Right renal cortex interstitium (tissue), 3 donors: ENCODE measurements at places on chromosomes 4 and X.

GRCh38 chr4:3523628-3524221 is 8.5 kb downstream of the LRPAP1 start:
- no peak for DNase-seq

DNA sequence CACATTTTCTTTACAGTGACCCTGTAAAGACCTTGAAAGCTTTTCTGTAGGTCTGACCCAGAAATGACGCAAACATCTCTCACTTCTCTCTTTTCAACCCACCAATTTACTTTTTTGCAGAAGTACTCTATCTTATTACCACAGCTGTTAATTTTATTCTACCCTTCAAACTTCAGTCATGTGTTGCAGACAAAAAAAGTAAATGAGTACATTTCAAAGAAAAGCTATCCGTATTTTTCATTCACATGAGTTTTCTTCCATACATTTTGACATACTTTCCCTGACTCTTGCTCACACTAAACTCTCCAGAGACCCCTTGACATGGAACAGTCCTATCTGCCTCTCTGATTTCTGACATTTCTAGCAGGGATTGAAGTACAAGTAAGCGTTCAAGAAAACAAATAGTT is 51.7 kb downstream of the SLC7A11 start:
- DNase-seq = no peak

GRCh38 chrX:46860557-46860956 is 23.7 kb downstream of the RP2 start:
- no peak for DNase-seq

GRCh38 chr4:128227991-128228571 is 59.5 kb downstream of the PGRMC2 start:
- DNase-seq = no peak

DNA sequence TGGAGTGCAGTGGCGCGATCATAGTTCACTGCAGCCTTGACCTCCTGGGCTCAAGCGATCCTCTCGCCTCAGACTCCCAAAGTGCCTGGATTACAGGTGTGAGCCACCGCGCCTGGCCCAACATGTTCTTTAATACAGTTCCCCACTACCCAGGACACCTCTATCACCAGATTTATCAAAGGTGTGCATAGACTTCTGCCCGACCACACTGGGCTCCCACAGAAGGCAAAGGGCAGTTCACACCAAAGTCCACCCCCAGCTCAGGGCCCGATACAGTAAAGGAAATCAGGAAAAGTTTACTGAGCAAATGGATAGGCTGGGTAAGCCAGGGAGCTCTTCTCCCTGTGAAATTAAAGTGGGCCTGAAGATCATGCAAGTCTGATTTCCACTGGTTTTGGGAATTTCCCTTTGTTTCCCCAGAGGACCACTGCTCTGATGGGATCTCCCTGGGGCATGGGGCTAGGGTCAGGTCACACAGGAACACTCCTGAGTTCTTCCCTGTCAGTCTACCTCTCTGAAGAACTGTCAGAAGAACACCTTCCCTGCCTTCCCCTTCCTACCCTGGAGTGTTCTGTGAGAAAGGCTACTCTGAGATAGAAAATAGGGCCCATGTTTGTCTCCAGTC is 17.7 kb upstream of the PIM2 start:
- no peak for DNase-seq

- no peak for DNase-seq
Measured at GRCh38 chr4:142406499-142406835, 439.6 kb downstream of the INPP4B start.

- DNase-seq = no peak
Measured at GRCh38 chrX:38069991-38070390, 63.6 kb downstream of the SYTL5 start.

GRCh38 chr4:176044589-176044951 is 21.1 kb upstream of the WDR17 start:
- DNase-seq = no peak

GRCh38 chr4:187451776-187452175 is 543.8 kb upstream of the ZFP42 start:
- DNase-seq = no peak

DNA sequence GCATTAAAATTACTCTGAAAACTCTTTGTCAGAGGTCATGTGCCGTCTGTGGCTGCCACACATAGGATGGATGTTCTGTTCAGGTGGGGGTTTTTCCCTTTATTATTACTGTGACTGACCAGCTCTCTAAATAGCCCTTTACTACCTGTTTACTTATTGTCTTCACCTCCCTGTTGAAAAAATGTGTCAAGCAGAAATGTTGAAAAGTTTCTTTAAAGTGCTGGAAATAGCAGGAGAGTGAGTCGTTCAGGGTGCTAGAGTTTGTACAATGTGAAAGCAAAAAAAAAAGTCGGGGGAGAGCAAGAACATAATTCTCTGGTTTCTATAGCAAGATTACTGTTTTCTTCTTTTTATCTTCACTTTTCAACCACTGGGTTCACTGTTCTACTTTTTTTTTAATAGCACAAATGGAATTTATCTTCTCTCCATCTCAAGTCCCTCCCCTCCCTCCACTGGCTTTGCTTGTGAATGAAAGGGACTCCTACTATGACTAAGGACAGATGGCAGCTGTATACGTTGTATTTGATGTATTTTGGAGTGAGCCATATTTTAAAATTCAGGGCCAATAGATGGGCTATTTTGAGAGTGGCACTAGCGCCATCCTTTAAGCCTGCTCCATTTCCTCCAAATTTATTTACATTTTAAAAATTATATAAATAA is 33.3 kb downstream of the ARX start:
- no peak for DNase-seq

DNA sequence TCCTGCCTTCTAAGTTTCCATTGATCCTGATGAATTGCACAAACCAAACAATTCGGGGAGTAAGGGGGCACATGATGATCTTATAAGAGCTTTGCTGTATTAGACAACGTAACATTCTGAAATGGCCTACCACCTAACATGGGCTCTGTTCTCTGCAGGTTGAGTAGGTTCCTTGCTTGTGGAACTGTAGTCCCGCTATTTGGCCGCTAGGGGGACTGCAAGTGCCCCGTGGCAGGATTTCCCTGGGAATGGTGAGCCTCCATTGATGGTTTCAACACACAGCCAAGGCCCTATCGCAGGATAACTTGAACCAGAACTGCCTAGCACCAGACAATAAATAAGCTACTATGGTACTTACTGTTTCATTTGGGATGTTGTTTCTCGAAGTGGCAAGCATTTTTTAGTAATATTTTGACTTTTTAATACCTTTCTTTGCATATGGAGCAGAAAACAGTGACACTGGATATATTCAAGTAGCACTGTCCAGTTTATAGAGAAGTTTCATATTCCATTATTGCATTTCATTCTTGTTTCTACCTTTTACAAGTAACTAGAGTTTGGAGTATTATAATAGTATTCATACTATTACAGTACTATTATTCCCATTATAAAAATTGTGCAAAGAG is 11.9 kb downstream of the AR start:
- no peak for DNase-seq

- DNase-seq = no peak
Measured at GRCh38 chr4:159829184-159829583, 726.3 kb downstream of the RAPGEF2 start.

GRCh38 chr4:112361181-112361791 is 64.1 kb downstream of the ALPK1 start:
- no peak for DNase-seq

- DNase-seq = no peak
Measured at GRCh38 chr4:122657553-122657952, 36.7 kb upstream of the IL21 start.

GRCh38 chrX:39582091-39582490 is 515.7 kb downstream of the BCOR start:
- DNase-seq = no peak

DNA sequence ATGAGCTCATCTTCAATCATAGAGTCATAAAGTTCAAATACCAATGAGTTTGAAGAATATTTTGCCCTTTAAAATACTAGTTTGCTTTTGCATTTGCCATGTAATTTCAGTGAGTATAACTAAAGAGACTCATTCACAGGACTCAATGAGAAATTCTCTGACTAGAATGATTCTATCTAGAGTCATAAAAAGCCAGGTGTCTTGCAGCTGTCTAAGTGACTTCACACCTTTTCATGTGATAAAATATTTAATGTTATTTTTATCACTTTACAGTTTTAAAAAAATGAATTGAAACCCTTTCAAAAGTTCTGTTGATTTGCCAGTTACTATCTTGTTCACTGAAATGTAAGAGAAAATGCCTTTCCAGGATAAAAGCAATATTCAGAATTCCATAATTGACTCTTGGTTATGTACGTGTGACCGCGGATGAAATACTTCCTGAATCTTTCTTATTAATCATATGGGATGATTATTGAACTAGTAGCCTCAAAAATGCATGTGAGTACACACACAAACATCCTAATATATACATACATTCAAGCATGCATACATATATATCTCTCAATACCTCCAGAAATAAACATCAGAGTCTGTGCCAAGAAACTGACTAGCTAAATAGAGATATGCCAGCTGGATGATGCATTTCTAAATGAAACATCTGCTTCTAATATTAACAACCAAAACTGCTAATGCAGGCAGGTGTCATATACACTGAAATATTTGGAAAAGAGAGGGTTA is 87.0 kb downstream of the GABRB1 start:
- DNase-seq = no peak

DNA sequence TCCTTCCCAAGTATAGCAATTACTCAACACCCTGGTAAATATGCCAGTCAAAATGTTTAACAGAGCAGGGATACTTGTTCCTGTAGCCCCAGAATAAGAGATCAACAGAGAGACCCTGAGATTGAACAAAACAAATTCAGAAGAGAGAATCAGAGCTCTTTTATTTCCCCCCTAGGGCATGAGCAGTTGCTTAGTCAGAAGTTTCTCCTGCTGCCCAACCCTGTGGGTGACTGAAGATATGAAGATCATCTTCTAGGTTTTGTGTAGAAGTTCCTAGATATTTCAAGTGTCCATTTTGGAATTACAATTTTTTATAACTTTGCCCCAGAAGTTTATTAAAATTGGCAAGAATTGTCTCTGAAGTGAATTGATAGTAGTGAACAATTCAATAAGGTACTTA is 59.1 kb upstream of the RXFP1 start:
- no peak for DNase-seq

GRCh38 chrX:13051167-13051528 is 6.7 kb upstream of the FAM9C start:
- no peak for DNase-seq

DNA sequence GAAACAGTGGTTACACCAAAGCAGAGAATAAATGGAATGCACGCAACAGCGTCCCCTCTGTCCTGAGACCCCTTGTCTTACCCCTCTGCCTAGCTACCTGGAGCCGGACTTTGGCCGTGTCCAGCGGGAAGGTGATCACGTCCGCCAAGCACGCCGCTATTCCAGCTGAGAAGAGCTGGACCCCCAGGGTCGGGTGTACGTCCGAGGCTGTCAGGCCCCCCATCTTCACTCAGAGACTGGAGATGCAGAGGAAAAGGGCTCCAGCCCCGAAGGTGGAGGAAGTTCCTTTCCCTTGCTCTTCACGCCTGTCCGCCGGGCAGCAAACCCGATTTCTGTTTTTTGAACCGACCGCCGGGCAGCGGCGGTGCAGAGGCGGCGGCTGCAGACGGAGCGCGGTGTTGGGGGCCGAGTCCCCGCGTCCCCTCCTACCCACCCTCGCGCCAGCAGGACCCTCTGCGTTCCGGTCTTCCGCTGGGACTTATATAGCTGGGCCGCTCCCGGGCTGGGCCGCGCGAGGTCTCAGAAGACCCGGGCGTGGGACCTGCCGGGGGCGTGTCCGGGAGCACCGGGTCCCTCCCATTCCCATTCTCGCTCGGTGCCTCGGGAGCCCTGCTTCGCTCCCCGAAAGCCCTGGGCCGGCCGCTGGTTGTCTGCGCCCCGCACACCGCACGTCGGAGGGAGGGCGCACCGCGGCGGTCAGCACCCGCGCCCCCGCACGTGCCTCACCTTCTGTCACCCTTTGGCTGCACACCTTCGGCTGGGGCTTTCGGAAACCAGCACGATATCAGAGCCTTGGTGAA is at the start of gene UCP1:
UCP1 (minus strand) TSS at position 455 of the 800 bp plus-strand sequence; CDS start at position 223, 232 bp downstream.
- DNase-seq = no peak

GRCh38 chr4:117893207-117893606 is 141.1 kb upstream of the NDST3 start:
- no peak for DNase-seq

- DNase-seq = no peak
Measured at GRCh38 chr4:98652996-98653395, 5.4 kb downstream of the TSPAN5 start.

- DNase-seq = no peak
Measured at GRCh38 chr4:81512757-81513501, 41.2 kb upstream of the RASGEF1B start.

DNA sequence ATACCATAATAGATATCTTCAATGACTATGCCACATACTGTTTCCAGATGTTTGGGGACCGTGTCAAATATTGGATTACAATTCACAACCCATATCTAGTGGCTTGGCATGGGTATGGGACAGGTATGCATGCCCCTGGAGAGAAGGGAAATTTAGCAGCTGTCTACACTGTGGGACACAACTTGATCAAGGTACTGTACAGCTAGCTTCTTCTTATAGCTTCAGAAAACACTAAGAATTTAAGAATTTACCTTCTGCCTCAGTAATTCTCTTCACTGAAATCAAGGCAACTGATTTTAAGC is 805 bp downstream of the KLB start:
- no peak for DNase-seq

DNA sequence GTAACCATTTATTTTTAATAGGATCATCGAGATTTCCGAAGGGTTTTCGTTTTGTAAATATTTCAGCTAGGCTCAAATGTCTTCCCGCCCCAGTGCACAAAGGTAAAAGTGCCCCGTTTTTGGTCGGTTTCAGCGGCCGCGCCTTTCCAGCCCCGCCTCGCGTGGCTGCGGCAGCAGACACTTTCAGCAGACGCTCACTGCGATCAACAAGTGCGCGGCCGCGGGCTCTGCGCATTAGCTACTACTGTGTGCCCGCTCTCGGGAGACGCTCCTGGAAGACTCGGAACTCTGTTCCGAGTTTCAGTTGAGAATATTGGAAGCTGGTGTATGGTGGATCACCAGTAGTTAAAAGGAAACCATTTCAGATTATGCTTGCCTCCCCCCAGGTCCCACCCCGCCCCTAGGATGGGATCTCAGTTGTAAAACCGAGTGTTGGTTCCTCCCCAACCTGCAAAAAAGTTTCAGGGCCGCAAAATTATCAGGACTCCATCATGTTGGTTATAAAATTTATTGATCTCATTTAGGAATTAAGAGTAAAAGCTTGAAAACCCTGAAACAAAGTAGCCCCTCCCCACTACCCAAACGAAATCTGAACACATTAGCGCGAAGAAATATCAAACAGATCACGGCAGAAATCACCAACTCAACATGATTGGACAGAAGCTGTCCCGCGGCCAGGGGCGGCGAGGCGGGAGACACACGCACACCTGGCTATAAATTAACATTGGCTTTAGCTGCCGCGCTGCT is 2.2 kb downstream of the SOX3 start:
- DNase-seq = no peak
